ENCODE measurements at places on chromosomes 3 and 15.

- no peak for DNase-seq
Measured at GRCh38 chr3:42051384-42052131, 39.6 kb upstream of the TRAK1 start.

DNA sequence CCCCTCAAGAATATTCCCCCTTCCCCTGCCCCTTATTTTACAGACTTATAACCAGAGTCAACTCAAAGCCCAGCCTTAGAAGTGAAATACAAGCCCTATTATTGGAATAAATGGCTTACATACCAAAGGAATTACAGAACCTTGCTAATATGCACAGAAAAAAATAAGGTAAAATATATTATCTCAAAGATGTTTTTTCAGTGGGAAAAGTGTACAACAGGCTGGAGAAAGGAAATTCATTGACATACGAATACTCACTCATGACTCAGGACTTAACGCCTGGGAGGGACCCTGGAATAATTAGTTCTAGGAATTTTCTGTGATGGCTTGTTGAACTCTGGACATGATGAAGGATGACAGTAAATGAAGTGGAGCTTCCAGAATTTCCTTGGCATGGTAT lies 27.0 kb downstream of the ARL14 start:
- no peak for DNase-seq

- DNase-seq, result no peak
Measured at GRCh38 chr15:50747523-50747922, 18.0 kb downstream of the SPPL2A start.

- DNase-seq, result peak; percentile 27
Measured at GRCh38 chr3:112814266-112814665, 32.4 kb downstream of the CD200R1L start.

GRCh38 chr15:99402014-99402729 lies 150.9 kb downstream of the LRRC28 start:
- no peak for DNase-seq

DNA sequence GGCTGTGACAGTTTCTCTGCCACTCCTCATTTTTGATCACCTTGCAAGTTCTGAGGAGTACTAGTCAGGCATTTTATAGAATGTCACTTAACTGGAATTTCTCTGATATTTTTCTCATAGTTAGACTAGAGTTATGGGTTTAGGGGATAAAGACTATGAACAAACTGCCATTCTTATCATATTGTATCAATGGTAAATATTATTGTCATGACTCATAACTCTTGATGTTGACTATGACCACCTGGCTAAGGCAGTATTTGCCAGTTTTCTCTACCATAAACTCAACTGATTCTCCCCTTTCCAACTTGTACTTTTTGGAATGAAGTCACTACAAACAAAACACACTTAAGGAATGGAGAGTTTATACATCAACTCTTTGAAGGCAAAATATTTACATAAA lies 22.7 kb upstream of the OR5K1 start:
- no peak for DNase-seq

- no peak for DNase-seq
Measured at GRCh38 chr15:27234593-27234992, 263.6 kb downstream of the GABRG3 start.

DNA sequence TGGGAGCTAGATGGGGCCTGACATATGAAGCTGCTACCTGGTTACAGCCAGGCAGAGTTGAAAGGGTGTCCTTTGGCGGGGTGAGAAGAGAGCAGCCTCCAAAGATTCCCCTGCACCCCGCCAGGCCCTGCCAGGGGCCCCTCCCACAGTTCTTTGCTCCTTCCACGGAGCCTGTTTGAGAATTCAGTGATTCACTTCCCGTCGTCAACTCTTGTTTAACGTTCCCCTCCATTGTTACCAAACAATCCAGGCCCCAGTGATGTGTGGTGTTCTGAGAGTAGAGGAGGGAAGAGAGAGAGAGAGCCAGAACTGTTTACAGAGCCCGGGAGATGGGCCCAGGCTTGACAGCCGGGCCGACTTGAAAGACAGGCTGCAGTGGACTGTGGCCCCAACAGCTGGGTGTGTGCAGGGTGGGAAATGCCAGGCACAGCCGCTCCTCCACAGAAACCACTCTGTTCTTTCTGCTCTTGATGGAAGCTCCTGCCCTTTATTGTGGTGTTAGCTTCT lies 81.5 kb downstream of the SMAD3 start:
- DNase-seq, result no peak

- DNase-seq, result no peak
Measured at GRCh38 chr3:122353215-122353614, 28.2 kb downstream of the CSTA start.

GRCh38 chr15:57334257-57334656 lies 42.0 kb upstream of the CGNL1 start:
- no peak for DNase-seq

DNA sequence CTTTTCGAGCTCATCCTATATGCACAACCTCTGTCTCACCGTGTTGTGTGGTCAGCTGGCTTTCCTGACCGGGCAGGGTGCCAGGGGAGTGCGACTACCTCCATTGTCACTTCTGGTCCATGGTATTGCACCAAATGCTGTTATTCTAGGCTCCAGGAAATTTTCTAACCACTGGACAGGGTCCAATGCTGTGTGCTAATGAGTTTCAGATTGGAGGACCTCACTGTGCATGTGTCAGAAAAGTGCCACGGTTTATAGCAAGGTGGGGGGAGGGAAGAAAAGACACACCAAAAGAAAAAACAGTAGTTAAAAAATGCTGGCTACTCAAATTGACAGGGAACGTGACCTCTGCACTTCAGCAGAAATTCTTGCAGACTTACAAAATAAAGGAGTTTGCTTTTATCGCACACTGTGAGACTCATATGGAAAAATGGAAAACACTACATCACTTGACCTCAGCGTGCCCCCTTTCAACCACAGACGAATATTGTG lies 480.1 kb downstream of the FOXP1 start:
- no peak for DNase-seq

- no peak for DNase-seq
Measured at GRCh38 chr3:187400756-187401155, 32.6 kb downstream of the RTP4 start.

DNA sequence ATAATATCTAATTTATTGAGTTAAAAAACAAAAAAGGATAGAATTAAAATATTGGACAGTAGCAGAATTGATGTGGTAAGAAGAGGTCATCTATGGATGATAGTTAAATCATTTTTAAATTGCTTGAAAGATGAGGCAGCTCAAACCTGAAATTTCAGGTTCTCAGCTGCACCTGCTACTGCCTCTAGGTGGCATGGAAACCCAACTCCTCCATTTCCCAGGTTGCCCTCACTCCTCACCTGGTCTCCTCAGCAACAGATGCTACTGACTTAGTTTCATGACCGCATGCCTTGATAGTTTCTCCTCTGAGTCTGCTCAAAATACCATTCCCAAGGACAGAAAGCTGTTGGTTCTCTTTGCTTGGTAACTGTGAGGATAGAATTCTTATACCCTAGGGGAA lies 148.1 kb downstream of the ABHD5 start:
- DNase-seq, result no peak

DNA sequence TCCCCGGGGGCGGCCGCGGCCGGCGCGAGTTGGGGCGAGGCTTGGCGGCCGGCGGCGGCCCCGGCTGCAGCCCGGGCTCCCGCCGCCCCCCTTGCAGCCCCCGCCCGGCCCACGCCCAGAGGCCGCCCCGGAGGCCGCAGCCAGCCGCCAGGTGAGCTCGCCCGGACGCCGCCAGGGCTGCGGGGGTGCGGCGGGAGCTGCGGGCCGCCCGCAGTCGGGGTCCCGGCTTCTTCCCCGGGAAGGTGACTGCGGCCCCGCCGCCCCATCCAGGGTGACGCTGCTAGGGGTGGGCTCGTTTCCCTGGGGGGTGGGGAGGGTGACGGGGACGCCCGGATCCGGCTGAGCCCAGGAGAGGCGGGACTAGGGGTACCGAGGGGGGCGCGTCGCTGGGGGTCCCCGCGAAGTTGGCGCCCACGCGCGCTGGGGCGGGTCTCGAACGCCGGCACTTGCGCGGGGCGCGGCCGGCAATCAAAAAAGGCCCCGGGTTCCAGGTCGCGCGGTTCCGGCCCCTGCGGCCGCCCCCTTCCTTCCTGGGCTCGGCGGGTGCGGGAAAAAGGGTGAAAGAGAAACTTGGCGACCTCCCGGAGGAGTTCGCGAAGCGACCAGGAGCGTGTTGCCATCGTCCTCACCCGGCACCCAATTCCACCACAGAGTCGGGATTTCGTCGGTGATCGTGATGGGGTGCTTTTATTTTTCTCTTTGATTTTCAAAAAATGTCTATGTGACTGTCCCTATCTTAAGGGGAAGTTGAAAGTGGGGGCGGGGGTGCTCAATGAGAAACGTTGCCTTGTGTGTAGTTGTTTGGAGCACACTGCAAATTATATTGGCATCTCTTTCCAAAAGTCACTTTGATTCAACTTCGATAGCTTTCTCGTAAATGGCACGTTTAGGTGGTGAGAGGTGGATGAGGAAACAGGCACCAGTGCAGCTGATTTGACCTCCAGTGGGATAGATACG lies 619 bp downstream of the ATXN7 start:
- DNase-seq, result no peak

GRCh38 chr3:152595975-152596821 lies 238.7 kb upstream of the P2RY1 start:
- DNase-seq, result no peak

DNA sequence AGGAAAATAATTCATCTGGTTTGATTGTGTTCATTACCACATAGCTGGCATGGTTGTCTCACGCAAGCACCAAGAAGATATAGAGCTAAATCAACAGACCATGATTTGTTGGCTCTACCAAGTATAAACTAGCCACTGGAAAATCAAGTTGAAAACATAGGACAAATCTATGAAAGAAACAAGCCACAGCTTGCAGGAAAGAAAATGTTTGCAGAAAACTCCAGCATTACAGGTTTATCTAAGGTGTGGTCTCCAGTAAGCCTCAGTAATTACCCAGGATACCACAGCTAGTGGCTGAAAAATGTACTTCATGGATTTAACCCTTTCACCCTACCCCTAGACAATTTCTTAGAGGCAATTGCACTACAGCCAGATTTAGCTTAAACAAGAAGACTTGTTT lies 340.6 kb downstream of the SOX2 start:
- DNase-seq, result no peak
